Brain (organoid and tissue), 16 donors: ENCODE measurements at places on chromosomes 12 and 14. TPM values are rescaled to one million over a fixed set of nuclear protein-coding genes. Genes with fewer than 3 reads are reported as not detected.

ABHD12B gene
- polyA plus RNA-seq: 3.2 TPM

SETD1B gene
- 7.1 TPM for polyA plus RNA-seq

AMHR2 gene
- not detected for polyA plus RNA-seq

MAX gene
- 50.9 TPM for polyA plus RNA-seq

SYNE3 gene
- 2.0 TPM for polyA plus RNA-seq

HVCN1 gene
- 7.7 TPM for polyA plus RNA-seq

EIF2S3B gene
- polyA plus RNA-seq: not detected

ZFYVE1 gene
- polyA plus RNA-seq: 21.8 TPM

SERPINA9 gene
- polyA plus RNA-seq: not detected

OTUB2 gene
- 1.5 TPM for polyA plus RNA-seq

NEUROD4 gene
- polyA plus RNA-seq: not detected
